ENCODE measurements at places on chromosomes 4 and X.

GRCh38 chr4:64095398-64095797 is 313.9 kb downstream of the TECRL start:
- no peak for DNase-seq

GRCh38 chr4:164937576-164938270 is 39.7 kb downstream of the TRIM61 start:
- DNase-seq: peak; percentile 67

- peak; percentile 3 for DNase-seq
Observed at GRCh38 chrX:114611018-114611619, 27.2 kb downstream of the HTR2C start.

DNA sequence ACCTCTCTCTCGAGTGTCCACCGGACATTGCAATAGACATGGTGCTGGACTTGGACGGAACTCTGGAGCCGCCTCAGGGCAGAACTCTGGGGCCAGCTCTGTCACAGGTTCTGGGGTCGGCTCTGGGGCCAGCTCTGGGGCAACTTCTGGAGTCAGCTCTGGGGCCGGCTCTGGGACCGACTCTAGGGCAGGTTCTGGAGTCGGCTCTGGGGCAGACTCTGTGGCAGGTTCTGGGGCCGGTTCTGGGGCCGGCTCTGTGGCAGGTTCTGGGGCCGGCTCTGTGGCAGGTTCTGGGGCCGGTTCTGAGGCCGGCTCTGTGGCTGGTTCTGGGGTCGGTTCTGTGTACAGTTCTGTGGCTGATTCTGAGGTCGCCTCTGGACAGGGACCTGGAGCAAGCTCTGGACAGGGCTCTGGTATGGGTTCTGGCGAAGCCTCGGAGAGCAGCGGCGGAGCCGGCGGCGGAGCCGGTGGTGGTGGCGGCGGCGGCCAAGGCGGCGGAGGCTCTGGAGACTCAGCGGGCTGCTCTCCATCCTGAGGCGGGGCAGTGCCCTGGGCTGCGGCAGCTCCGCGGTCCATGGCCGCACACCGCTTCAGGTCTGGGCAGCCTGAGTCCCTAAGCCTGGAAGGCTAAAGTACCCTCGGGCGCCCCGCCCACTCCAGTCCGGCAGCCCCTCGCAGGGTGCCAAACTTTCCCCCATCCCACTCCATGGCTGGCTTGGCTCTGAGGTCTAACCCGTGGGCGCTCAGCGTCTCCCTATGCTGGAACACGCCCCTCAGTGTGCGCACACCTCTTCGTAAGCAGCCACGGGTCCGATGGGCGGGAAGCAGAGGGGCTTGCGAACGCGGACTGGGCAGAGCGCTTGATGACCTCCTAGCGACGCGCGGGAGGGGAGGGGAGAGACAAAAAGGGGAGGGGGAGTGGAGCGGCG is at the start of gene DGKK:
DGKK (minus strand) TSS at position 723 of the 929 bp plus-strand sequence; CDS start at position 576, 147 bp downstream.
- no peak for DNase-seq

DNA sequence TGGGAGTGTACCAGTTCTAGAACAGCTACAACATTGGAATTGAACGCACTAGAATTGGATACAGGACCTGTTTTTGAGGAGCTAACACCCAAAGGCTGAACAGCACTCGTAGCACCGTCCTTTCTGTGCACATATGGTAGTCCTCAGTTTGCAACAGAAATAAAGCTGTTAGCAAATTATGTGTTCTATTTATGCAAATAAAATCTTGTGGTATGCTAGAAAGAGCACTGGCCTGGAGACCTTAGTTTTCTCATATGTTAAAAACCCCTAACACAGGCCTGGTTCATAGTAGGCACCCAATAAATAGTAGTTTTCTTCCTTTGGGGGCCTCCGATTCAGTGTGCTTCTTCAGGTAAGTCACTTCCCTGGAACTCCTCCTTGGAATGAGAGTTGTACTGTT is 140.3 kb downstream of the AR start:
- no peak for DNase-seq

DNA sequence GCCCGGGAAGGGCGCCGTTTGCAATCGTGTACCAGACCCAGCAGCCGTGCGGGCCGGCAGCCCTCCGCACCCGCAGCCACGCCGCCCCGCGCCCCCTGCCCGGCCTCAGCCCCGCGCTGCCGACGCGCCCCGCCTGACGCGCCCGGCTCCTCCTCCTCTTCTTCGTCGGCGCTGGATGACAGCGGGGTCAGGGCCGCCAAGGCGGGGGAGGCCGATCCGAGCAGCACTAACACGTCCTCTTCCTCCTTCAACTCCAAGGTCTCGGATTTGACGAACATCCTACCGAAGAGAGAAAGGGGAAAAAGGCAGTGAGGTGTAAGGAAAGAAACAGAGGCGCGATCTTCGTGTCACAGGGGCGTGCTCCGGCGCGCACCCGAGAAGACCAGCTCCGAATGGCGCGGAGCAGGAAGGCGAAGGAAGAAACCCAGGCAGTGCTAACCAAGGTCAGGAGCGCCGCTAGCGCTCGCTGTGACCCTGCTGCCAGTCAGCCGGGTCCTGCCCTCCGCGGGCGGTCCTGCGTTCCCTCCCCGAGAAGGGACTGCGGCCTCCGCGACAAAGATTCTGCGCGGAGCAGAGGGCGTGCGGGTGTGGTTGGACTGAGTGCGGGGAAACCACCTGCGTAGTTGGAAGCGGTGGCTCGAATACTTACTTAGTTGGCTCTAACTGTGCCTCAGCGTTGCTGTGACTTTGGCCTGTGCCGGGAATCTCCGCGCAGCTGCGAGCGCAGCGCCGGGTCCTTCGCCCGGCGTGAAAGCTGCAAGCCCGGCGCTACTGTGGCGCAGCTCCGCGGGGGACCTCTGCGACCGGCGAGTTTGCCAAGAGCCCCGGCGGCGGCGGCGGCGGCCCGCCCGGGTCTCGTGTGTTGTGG is 548 bp downstream of the NEUROG2 start:
- DNase-seq: no peak

GRCh38 chr4:163566257-163566796 is 71.8 kb downstream of the TMA16 start:
- no peak for DNase-seq

Measured in globus pallidus (tissue), 1 donor.